ENCODE measurements at places on chromosomes 16 and 17.

DNA sequence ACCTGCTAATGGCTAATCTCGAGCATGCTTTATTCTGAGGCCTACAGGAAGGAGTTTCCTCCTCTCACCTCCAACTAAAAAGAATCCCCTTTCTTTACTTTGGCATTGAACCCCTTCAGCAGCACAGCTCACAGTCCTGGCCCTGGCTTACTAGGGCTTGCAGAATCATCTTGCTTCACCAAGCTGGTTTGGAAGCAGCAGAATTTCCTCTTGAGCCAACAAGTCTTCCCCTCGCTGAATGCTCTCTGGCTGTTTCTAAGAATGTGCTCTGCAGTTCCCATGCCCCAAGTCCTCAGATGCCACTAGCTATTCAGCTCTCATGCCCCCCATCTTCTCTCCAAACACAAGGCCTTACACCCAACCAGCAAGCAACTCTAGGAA is 271.2 kb downstream of the NTN1 start:
- DNase-seq = peak; percentile 46

DNA sequence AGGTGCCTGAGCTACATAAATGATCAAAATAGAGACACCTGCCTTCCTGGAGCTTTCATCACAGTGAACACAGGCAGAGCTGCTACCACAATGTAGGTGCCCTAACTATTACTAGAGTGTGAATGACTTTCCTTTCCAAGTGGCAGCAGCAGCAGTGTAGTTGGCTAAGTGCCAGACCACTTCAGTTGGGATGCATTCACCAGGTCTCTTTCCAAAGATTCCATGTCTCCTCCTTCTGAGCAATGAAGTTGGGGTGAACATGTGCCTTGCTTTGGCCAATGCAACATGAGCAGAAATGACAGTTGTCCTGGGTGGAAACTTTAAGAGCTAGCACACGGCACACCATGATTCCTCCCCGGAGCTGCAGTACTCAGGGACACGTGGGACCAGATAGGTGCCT is 23.3 kb upstream of the CACNG4 start:
- no peak for DNase-seq

DNA sequence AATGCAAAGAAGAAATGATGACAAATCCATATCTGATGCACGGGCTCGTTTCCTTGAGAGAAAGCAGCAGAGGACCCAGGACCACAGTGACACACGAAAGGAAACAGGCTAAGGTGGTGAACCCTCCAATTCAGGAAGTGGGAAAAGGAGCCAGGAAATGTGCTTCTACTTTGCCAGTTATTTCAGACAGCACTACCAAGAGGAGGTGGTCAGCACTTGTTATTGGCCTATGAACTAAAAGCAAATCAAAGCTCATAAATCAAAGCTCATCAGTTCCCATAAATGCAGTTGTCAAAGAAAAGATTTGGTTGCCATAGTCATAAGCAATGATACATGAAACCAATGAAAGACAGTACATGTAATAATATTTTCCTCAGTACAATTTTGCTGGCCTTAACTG is 12.6 kb upstream of the CLTC start:
- DNase-seq = no peak

DNA sequence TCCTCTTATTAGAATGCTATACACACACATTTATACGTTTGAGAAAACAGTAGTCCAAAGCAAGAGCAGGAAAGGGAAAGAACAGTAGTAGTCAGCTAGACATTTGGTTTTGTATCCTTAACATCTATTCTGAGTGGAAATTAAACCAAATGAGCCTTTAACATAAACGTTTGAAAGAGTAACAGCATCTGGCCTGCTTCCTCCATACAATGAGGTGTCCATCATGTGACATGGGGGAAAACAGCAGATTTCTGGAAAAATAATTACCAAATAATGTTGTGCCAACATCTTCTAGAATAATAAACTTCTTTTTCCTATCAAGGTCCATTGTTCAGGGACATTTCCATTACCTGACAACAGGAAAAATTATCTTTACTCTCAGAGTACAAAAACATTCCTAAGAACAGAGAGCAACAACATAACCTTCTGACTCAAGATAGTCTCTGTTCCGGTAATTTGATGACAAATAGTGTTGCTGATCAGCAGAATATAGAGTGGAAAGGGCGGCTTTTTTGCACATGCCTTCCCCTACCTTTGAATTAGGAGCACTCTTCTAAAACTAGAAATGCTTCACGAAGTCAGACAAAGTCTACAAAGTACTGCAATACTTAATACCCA is 20.2 kb downstream of the CYTH1 start:
- no peak for DNase-seq

DNA sequence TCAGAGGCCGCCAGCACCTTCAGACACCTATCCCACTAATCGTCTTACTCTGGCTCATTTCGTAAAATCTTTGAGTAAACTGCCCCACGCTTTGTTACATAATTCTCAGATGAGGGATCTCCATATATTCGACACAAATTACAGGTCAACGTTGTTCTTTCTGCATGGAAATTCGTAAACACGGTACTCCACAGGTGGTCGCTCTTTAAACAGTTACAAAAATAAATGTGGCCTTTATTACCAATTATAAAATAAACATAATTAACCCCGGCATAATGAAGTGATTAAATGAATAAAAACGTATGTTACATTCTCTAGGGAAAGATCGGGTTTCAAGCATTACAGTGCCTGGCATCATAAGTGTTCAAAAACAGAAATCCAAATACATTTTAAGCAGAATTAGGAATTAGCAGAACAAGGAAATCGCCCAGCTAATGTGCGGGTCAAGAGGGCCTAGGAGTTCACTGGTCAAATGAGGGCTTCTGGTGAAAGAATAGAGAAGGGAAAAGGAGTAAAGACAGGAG is 943 bp upstream of the PIP4K2B start:
- DNase-seq = peak; percentile 55

DNA sequence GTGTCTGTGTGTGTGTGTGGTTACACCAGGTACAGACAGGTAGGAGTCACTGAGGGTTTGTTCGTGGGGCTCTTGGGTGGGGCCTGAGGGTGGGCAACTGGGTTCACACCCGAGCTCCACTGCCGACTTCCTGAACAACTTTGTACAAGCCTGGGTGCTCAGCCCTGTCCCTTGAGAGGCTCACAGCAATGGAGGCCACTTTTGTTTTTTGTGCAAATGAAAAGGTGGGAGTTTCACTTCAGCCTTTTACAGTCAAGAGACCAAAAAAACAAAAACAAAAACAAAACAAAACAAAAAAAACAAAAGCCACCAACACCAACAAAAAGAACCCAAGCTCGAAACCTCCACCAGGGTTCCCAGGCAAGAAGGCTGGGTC is 2.4 kb downstream of the RHBDF2 start:
- no peak for DNase-seq

DNA sequence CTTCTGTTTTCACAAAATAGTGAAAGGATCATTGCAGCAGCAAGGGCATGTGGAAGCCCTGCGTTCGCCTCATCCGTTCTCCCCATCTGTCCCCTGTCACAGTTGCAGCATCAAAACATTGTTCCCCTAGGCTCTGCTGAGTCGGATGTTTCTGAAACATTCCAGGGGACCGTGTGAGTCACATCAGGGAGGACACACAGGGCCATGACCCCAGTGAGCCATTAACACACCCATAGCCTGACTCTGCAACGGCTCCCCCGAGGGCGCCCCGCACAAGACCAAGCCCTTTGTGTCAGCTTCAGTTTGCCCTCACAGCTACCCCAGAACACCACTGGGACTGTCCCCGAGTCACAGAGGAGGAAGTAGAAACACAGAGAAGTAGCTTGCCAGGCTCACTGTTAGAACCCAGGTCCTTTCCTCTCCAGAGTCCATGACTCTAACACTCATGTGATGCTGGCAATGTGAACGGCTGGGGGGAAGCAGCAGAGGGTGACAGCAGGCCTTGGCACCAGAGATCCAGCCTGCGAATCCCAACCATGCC is 63.3 kb upstream of the HSBP1 start:
- no peak for DNase-seq

DNA sequence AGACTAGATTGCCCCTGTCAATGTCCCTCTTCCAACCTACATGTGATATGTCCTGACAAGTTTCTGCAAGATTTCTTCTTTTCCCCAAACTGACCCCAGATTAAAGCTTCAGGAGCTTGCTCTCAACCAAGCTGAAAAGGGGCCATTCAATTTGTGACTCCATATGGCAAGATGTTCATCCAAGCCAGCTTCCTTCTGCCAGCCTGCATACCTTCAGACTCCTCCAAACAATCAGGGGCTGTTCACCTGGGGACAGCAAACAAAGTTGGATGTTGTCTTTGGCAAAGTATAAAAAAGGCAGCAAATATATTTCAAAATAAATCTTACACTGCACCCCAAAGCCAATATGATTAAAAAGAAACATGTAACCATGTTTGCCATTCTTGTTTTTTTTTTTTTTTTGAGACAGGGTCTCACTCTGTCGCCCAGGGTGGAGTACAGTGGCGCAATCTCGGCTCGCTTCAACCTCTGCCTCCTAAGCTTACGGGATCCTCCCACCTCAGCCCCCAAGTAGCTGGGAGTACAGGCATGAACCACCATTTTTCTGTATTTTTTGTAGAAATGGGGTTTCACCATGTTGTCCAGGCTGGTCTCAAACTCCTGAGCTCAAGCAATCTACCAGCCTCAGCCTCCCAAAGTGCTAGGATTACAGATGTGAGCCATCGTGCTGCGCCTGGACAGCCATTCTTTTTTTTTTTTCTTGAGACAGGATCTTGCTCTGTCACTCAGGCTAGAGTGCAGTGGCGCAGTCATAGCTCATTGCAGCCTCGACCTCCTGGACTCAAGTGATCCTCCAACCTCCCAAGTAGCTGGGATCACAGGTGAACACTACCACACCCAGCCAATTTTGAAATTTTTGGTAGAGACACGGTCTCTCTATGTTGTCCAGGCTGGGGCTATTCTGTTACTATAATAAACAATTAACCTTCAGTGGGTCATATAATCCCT is 50.0 kb upstream of the AKAP1 start:
- DNase-seq = no peak

GRCh38 chr16:30151091-30151490 is 28.1 kb upstream of the MAPK3 start:
- no peak for DNase-seq

GRCh38 chr17:15782866-15783265 is 50.8 kb downstream of the TBC1D26 start:
- peak; percentile 60 for DNase-seq

DNA sequence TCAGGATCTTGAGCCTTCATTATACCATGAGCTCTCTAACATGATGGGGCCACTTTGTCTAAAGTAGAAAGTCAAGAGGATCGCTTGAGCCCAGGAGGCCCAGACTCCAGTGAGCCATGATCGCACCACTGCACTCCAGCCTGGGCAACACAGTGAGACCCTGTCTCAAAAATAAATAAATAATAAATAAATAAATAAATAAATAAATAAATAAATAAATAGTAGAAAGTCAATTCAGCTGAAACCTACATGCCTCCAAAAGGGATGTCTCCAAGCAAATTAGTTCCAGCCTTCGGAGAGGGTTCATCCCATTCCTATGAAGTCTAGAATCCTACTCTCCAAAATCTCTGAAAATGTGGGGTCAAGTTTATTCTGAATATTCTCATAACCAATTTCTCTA is 26.0 kb downstream of the C17orf67 start:
- no peak for DNase-seq

GRCh38 chr16:67163164-67163998 is 1.2 kb upstream of the HSF4 start:
- DNase-seq = peak; percentile 52

- peak; percentile 83 for DNase-seq
Observed at GRCh38 chr17:75059369-75060345, 12.6 kb downstream of the KCTD2 start.

DNA sequence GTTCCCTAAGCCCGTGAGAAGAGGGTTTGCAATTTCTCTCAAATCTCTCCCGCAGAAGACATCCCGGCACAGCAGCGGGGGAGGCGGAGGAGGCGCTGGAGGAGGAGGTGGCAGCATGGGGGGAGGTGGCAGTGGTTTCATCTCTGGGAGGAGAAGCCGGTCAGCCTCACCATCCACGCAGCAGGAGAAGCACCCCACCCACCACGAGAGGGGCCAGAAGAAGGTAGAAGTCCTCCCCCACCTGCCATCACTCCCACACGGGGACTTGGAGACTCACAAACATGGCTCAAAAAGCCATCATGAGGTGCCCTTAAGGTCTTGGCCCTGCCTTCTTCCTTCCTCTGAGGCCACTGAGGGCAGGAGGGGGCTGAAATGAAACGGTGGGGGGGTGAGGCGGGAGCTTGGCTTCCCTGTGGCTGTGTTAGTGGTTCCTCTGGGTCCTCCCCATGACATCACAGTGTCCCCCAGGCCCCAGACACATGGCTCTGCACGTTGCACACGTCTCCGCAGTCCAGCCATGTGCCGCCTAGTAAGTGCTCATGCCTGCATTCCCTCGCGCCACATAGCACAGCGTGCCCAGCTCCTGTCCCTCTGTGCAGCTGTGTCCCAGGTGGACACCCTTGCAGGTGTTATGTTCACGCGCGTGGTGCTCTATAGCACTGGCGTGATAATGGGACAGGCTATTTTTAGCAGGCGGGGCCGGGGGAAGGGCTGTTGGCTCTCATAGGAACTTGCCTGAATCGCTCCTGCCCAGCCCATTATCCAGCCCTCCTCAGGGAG is 6.9 kb downstream of the MLLT6 start:
- DNase-seq = no peak

DNA sequence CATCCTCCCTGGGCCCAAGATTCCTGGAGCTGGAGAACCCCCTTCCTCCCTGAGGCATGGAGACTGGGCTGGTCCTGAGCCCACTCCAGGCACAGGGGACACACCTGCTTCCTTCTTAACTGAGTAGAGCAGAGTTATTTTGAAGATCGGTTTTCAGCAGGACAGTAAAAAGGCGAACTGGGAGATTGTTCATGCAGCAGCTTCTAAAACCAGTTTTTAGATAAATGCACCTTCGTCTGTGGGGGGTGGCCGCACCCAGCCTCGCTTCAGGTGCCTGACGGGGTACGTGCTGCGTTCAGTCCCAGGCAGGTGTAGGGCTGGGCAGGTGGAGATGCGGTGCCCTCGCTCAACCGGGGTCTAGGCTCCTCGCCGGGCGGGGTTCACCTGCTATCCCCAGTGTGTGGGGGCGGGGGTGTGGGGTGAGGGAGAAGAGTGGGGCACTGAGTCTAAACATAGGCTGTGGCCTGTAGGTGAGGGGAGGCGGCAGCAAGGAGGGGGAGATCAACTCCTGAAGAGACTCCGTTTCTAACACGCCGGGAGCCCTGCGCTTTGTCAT is 69.5 kb downstream of the JPH3 start:
- DNase-seq = no peak

DNA sequence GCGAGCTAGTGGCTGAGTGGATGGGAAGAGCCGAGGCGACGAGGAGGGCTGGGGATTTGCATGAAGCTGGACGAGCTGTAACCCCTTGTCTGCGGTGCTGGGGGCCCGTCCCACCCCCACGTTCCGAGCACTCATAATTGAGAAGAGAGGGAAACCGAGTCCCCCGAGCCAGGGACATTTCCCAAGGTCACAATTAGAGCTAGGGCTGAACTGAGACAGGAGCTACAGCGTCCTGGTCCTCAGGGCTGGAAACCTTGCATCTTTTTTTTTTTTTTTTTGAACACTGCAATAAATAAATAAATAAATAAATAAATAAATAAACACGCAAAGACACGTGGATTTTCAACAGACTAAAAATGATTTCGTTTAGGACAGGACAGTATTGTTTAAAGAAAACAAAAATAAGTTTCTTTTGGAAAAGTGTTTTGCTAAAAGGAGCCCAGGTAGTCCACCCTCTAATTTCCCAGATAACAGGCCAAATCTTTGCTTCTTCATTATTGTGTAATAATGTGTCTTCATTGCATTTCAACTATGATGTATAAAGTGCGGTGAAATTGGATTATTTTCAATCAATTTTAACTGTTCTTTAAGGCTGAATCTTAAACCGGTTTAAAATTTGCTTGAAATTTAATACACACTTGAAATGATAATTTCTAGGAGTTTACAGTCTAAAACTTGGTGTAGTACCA is 992 bp downstream of the GDPD1 start:
- DNase-seq = no peak
